Stimulated activated CD8-positive, alpha-beta memory T cell treated with anti-CD3 and anti-CD28 coated beads, Interleukin-4, amount 100 ng/mL, for 4 hours (primary cell): ENCODE measurements at places on chromosomes 2 and 18.

DNA sequence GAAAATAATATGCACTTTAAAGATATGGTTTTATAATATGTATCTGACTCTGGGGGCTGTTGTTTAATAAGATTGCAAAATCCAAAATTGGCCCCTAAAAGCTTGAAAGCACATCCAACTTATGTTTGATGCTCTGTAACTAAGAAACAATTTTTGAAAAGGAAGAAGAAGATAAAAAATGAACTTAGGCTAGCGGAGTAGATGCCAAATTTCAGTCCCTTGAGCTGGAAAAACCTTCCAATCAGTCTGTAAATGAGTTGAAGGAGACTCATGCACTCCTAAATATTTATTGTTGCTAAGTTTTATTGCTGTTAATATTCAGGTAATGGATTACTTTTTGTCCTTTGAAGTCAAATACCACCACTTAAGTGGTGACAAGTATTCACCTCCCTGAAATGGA lies 465.0 kb downstream of the ZEB2 start:
- DNase-seq: no peak

GRCh38 chr2:230717600-230717999 lies 5.0 kb downstream of the CAB39 start:
- DNase-seq: no peak

DNA sequence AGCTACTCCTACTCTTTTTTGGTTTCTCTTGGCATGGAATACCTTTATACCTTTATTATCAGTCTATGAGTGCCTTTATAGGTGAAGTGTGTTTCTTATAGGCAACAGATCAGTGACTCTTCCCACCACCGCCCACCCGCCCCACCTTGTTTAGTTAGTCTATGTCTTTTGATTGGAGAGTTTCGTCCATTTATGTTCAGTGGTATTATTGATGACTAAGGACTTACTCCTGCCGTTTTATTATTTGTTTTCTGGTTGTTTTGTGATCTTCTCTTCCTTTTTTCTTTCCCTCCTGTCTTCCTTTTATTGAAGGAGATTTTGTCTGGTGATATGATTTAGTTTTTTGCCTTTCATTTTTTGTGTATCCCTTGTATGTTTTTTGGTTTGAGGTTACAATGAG lies 179.5 kb downstream of the GULP1 start:
- DNase-seq: no peak

- DNase-seq: no peak
Measured at GRCh38 chr2:143974262-143974661, 545.7 kb downstream of the ZEB2 start.

GRCh38 chr2:215687149-215688031 lies 251.5 kb upstream of the FN1 start:
- no peak for DNase-seq

DNA sequence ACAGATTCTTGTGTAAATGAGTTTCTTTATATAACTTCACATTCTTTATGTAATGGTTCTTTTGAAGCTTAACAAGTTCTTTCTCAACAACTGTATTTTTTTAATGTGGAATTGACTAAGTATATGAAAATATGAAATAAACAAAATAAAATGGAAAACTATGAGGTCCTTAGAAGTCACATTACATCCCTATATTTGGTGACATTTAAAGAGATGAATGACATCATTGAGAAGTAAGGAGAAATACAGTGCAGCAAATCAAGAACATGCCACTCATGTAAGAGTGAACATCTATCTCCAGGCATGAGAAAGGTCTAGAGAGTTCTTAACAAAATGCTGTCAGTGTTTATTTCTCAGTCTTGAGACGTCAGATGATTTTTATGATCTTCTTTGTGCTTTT lies 39.0 kb upstream of the AAK1 start:
- DNase-seq: no peak

- DNase-seq: no peak
Measured at GRCh38 chr18:36511791-36512352, 214.4 kb downstream of the FHOD3 start.

DNA sequence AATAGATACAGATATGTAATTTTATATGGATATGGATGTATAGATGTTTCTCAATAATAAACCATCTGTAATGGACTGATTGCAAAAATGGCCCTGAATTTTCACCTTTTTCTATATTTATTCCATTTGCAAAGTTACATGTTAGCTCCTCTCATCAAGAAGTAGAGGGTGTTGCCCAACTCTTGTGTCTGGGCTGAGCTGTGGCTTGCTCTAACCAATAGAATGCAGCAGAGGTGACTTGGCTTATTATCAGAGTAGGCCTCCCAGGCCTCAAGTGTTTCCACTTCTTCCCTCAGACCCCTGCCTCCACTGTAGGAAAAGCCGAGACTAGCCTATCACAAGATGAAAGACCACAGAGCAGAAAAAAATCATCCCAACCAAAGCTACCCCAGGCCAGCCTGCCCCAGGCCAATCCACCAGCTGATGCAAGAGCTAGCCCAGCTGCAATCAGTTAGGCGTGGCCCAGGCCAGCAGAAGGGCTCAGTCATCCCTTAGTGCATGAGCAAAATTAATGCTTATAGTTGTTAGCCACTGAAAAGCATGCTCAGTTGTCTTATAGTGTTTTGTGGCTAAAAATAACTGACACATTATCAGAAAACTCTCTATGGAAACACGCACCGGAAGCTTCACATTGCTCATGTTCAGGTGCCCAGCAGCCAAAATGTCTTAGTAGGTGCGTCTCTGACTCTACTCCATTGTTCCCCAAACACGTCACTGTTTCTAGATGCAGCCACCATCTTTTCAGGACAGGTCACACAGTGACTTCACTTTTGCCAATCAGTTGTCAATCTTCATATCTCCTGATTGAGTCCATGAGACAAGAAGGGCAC lies 464.0 kb downstream of the FBXO15 start:
- DNase-seq: no peak

DNA sequence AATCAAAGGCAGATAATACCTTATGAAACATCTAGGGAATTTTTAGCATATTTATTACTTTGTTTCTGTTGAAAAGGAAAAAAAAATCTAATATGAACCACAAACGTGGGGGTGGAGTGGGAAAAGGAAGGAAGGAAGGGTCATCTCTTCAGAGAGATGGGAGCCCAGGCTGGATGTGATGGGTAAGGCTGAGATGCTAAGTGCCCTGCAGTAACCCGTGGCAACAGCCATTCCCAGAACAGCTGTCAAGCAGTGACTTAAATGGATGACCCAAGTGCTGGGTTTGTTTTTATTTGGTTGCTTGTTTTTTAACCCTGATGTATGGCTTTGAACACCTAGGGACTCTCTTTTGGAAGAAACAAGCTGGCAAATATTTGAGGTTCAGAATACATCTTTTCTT lies 50.7 kb upstream of the KLF7 start:
- no peak for DNase-seq

- no peak for DNase-seq
Measured at GRCh38 chr2:179222076-179222475, 42.6 kb downstream of the SESTD1 start.

GRCh38 chr2:145402706-145403277 lies 882.9 kb upstream of the ZEB2 start:
- no peak for DNase-seq

- no peak for DNase-seq
Measured at GRCh38 chr2:217289907-217290280, 430.0 kb upstream of the TNP1 start.

DNA sequence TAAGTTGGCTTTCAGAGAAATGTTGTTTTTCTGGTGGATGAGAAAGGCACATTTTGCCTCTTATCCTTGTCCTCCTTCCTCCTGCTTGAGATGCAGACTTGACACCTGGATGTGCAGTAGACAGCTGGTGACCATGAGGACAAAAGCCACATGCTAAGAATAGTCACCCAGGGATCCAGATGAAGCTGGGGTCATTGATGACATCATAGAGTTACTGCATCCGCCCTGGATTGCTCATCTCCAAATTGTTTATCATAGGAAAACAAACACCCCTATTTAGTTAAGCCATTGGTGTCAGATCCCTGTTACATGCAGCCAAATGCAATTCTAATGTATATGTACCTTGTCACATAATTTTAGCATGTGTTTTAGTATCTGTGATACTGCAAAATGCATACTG lies 16.3 kb upstream of the SLC1A4 start:
- no peak for DNase-seq

DNA sequence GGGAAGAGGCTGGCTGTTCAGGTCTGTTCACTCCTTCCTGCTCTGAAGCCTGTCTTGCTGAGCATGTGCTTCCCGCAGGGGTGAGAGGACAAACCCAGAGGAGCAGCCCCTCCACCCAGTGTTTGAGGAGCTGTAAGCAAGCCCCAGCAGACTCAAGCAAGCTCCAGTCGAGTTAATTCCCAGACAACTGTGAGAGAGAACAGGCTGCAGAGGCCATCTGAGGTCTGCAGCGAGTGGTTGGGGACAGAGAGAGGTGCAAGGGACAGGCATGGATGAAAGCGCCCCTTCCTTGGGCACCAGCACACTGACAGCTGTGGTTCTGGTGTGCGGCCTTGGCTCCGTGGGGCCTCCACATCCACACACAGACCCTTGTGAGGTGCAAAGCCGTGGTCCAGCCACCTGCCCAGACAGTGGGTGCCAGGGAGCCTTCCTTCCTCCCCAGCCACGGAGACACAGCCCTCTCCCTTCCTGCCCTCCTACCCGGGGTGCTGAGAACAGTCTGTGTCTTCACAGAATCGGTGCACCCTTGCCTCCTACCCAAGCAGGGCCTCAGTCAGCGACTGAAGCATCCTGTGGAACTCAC lies 36.2 kb downstream of the MAL start:
- DNase-seq: no peak

DNA sequence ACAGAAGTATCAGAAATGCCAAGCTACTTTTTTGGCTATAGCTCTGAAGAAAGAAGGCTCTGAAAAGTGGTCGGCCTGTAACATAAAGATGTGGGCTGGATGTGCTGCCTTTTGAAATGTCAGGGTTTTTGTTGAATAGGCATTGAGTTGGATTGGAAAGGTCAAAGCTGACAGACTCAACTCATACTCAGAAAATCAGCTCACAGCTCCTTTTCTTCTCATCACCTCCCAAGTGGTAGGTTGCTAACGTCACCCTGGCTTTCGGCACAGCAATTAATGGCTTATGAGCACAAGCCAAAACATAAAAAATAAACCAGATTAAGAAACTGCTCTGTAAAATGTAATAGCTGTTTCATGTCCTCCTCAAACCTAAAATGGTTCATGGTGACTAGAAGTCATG lies 68.3 kb downstream of the KCNF1 start:
- DNase-seq: no peak

DNA sequence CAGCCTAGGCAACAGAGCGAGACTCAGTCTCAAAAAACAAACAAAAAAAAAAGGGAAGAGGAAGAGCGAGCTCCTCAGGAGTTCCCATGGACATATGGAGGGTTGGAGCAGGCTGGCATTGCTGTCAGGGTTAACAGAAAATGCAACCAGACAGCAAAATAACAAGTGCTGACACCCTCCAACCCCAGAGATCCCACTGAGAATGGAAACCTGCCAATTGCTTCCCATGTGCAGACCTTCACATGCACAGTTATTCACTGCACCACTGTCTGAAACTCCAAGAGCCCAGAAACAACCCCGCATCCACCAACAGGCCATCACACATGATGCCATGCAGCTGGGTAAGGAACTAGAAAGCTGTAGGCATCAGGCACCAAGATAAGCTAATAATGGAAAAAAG lies 43.5 kb downstream of the TFCP2L1 start:
- DNase-seq: no peak

DNA sequence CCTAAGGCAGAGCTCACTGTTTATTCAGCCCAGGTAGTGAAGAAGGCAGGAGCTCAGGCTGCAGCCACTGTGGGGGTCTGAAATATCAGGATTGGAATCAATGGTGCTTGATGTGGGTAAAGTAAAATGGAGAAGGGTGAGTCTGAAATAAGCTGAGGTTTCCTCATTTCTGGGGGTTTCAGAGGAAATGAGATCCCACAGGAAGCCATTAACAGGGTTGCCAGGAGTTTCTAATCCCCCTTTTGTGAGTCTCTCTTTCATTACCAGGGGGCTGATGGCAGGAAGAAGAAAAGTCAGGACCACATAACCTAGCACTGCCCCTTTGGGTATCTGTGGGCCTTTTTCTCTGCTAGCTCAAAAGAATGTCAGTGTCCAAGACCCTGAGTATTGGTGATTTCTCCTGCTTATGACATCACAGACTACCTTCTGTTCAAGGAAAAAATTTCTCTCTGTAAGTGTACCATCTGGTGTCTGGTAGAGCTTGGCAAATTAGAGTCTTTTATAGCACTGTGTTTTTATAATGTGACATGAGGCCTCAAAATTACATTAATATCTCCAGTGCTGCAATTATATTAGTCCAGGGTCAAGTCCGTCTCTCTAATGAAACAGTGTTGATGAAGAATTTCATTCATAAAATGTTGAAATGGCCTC lies 56.0 kb downstream of the LBH start:
- no peak for DNase-seq

- no peak for DNase-seq
Measured at GRCh38 chr2:41199334-41199733, 747.4 kb upstream of the SLC8A1 start.

DNA sequence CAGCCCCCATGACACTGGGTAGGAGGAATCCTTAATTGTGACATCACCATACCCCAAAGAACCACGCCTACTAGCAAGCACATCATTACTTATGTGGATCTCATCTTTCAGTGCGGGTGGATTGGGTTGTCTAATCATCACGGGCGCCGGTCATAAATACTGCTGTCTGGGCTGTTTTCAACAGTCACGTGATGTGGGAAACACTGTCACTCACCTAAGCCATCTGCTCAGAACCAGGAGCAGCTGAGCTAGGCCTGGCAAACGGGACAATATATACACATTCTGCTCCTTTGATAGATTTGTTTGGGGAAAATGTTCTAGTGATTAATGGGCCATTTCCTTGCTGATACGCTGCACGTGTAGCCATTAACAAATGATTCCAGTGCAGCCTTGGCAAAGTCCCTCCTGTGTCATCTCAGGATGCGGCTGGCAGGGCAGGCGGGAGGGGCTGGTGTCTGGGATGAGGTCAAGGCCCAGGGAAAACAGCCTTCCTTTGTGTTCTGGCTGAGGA lies 145.9 kb upstream of the COPS8 start:
- no peak for DNase-seq

DNA sequence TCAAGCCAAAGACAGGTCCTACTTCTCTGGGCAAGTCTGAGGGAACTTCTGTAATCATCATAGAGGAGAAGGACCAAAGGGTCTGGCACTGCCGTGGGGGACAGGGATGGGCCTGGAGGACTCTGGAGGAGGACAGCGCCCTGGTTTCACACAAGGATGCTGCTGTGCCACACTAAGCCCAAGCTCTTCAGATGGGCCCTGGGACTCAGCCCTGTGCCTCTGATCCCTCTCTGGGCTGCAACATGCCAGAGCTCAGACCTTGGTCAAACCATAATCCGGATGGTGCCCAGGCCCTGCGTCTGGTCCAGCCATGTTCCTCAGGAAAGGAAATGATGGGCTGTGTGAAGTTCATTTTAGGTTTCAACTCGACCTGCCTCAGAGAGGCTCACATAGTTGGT lies 222.0 kb upstream of the COPS8 start:
- no peak for DNase-seq

DNA sequence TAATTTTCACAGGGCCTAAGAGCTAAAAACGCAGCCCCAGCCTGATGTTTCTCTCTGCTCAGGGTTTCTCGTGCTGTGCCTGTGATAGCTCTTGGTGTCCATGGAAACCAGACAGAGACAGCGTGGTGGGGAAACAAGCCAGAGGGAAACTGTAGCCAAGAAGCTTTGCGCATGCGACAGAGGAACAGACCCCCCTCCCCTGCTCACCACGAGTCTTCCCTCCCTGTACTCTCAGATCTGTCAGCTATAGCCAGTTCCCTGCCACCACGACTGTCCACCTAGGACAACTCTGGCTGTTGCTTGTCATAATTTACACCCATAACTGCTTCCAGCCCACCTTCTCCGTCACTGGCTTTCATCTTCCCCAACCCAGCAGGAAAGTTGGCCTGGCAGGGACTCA lies 13.2 kb upstream of the DNAJC27 start:
- no peak for DNase-seq
